ENCODE measurements at places on chromosomes 5 and 9.
A peak's percentile ranks its signal among the peaks of the same experiment; 100 is the strongest.

DNA sequence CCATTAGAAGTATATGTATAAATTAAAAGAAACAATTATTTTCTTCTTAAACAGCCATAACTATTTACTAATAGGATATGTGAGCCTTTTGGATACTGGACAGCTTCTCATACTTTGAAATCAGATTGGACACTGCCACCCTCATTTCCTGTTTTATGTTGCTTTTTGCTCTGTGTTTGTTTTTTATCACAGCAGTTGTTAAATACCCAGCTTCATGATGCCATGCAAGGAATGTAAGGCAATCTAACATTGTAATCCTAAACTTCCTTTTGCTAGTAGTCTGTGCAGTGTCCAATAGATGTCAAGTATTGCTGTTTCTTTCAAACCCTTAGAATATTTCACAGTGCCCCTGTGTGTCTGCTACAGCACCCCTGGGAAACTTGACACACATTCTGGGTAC is 56.2 kb downstream of the CNTLN start:
- DNase-seq: no peak

DNA sequence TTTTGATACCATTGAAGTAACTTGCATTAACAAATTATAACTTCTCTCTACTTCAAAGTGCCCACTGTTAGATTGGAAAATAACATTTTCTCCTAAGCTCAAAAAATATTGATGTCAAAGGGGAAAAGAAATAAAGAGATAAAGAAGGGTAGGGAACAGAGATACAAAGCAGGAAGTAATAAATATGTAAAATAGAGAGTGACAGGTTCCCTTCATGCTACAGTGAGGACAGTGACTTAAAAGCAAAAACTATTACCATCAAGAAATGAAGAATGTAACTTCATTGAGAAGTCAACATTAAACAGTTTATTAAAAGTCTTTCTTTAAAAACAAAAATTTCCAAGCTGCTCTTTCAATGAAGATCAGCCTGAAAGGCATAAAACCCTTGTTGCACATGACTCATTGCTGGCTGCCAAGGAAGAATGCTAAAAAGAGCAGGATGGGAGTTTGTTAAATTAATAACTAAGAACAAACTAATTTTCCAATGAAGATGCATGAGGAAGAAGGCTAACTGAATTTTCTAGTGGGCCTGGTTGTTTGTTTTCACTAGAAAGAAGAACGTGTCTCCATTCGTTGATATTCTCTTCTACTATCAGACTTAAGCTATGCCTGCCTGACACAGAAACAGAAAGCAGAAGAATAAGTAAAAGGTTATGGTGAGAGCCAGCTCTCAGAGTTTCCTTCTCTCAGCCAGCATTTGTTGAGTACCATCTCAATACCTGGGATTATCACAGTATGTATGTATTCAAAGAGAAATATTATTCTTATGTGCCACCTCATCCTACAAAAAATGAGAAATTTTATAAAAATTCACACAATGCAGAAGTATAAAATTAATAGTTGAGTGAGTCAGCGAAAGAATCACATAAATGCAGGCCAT is 197.8 kb upstream of the NREP start:
- DNase-seq: no peak

DNA sequence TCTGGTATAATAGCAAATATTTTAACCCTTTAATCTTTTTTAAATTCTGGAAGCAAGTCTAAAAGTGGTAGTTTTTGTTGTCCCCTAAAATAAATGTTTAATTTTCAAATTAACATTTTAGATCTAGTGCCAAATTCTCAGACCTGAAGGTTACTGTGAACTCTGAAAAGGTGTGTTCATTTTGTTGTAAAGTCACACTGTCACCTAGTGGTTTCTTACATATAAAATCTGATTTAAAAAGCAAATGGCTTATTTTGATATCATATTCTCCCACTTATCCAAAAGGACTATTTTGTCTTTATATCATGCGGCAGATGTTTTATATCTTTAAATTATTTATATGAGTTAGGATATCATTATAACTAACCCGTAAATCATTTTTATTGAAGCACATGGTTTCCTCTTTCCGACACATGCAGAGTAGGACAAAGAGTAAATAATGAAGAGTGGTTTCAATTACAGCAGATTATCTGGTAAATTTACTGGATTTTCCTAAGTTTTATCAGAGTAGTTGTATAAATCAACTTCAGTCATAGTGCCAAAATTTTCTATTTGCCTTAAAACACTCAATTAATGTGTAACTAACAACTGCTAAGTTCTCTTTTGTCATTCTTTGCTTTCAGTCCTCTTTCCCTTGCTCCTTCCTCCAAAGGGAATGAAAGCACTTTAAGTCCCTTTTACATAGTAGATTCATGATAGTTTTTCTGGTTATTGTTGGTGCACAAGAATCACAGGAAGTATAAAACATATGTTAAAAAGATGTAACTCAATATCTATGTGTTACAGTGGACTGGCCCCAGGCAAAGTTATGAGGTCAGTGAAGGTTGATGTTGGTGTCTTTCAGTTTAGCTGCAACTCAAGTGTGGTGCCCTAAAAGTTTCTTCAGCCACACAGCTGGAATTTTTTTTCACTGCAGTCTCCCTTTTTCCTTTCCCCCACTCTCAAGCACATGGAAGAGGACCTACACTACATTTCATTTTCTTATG is 189.6 kb downstream of the COX7C start:
- no peak for DNase-seq

DNA sequence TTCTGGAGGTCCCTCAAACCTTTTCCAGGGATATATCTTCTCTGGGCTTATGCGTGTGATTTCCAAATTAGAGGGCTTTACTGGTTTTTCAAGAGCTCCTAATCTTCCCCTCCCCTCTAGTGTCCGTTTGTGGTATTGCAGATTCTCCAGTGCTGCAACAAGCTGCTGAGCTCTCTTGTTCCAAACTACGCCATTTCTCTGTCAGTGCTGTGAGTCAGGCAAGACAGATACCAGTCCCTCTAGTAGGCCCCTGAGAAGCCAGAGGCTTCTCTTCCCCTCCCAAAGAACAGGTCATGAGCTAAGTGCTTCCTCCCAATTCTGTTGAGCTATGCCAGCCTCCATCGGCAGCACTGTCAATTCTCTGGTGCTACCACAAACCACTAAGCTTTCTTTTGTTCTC is 149.5 kb downstream of the FANCC start:
- DNase-seq: peak; percentile 76

GRCh38 chr5:68230285-68230684 is 14.7 kb downstream of the PIK3R1 start:
- DNase-seq: no peak

DNA sequence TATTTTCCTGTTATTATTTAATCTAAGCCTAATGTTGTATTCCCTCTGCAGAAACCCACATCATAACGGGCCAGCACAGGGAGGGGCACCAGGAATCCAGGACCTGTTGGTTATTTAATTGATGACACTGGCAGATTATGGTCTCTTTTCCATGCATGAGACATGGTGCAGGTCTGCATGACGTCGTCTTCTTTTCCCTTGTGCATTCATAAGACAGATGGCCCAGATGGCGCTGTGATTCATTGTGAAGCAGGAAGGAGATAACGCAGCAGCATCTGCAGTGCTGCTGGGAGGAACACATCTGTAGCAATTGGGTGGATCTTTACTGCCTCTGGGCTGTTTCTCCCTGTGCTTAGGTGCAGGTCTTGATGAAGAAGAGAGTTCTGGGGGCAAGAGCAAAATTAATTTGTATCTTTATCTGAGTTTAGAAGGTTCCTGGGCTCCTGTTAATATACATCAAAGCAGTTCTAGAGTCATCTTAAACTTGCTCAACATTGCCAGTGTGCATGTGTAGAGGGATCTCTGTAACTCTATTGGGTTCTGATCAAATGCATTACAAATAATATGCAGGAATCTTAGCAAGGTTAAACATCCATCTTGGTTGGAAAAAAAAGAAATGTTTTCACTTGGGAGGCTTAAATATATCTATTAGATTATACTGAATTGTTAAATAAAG is 176.1 kb downstream of the PCSK1 start:
- DNase-seq: peak; percentile 71

DNA sequence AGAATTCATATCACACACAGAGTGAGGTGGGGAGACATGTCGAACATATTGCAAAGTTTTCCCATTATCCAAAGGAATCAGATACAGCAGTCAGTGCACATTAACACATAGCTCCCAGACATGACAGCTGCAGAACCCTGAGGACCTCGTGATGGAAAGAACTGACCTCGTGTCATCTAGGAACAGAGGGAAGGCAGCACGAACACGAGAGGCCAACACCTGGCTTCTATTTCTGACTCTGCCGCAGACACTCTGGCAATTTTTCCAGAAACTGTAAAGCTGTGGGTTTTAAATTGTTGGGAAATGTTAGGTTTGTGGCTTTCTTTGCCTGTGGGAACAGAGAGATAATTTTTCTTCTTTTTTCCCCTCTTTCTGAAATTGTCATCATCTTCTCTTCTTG is 315.0 kb upstream of the PIK3R1 start:
- no peak for DNase-seq

DNA sequence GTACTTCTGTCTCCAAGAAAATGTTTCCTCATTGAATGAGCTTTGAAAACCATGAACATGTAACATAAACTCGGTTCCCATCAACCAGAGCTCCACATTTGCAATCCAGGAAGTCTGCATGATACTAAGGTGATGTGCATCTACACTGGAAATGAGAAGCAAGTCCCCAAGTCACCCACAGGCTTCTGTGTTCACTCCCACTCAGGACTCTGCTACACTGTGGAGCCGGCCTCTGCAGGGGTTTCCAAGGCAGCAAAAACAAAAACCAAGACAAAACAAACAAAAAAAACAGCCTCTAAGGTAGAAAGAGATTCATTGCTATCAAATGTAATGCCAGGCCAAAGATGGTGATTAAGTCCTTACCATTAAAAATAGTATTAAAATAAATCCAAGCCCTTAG is 593.7 kb downstream of the IRX1 start:
- DNase-seq: no peak

GRCh38 chr5:61162832-61163567 is 732 bp upstream of the SMIM15 start:
- DNase-seq: no peak

DNA sequence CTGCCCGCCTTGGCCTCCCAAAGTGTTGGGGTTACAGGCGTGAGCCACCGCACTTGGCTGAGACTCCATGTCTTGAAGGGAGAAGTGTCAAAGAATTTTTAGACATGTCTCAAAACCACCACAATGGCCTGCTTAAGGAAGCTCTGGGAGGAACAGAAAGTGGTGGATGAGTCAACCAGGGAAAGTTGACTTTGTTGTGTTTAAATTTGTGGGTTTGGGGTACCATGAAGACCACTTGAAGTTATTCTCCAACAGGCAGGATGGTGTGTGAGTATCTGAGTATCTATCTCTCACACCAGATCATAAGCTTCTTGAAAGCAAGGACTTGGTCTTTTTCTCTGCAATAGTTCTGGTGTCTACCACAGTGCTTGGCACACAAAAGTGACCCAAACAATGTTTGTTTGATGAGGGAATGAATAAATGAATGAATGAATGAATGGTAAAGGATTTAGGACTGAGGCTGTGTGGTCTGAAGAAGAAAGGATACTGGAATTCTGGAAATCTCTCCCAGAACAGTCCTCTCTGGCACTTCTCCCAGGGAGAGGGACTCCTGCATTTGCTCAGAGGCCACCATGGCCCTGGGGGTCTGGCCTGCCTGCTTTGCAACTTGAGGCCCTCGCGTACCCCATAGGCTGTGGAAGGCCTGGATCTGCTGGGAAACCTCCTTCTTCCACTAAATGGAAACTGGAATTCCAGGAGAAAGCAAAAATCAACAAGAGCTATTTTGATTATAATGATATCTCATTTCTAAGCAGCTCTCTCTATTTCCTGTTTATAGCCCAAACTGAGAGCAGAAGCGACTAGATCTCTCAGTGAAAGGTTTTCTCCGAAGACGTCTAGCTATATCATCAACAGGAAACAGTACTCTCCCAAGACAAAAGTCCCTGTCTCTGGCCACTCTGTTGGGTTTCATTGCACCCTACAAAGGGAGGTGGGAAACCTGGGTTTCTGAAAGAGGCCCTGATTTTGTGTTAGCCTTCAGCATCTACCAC is 187.9 kb downstream of the PALM2AKAP2 start:
- no peak for DNase-seq

GRCh38 chr5:74648835-74649293 is 8.3 kb upstream of the ENC1 start:
- no peak for DNase-seq

DNA sequence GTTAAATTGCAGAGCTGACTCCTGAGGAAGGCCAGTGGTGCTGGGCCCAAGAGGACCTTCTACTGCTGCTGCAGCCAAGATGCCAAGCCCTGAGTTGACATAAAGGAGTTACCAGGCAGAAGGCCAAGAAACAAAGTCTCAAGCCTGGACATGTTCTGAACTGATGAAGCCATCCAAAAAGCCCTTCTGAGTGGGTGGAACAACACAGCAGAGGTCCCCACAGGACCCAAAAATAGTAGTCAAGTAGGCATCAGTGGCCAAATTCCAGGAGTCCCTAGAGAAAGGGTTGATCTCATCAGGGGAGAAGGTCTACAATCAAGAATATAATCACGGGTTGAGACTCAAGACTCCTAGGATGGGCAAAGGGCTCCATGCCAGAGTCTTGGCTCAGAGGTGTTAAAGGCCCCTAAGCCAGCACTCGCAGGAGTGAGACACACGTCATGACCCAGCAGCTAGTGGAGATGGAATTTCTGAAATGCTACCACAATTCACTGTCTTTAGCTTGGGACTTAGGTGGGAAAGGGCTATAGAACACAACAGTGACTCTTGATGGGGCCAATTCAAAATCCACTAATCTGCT is 119.7 kb downstream of the FANCC start:
- peak; percentile 17 for DNase-seq

- no peak for DNase-seq
Measured at GRCh38 chr9:69036799-69037198, 1.2 kb downstream of the FXN start.

DNA sequence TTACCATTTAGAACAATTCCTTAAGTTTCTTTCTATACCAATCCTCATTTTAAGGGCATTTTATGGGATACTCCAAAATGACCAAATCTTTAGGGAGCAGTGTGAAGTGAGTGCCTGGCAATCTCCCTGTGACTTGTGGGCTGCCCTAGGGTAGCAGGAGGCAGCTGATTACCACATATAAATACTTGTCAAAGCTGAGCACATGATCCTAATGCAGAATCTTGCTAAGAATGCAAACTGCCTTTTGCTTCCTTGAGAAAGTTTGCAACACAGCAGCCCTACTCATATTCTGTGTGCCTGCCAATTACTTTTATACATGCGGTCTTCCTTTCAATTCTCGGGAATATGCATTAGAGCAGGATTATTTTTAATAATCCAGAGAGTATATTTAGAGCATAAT is 18.2 kb upstream of the NREP start:
- DNase-seq: no peak

GRCh38 chr5:36855141-36855495 is 21.5 kb upstream of the NIPBL start:
- no peak for DNase-seq

DNA sequence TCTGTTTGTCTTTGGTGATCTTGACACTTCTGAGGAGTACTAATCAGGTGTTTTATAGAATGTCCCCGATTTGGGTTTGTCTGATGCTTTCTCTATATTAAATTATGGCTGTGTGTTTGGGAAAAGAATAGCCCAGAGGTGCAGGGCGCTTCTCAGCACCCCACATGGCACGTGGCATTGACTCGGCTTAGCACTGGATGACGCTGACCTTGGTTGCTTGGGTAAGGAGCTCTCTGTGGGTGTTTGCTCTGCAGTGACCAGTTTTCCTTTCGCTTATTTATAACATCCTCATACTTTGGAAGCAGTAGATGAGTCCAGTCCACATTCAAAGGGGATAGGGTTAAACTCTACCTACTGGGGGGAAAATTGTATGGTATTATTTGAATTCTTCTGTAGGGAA is 12.5 kb upstream of the FAM120AOS start:
- no peak for DNase-seq

Data from keratinocyte (primary cell).